Cardiac fibroblast (primary cell): ENCODE measurements at places on chromosomes 3 and 15.
A peak's percentile ranks its signal among the peaks of the same experiment; 100 is the strongest.

DNA sequence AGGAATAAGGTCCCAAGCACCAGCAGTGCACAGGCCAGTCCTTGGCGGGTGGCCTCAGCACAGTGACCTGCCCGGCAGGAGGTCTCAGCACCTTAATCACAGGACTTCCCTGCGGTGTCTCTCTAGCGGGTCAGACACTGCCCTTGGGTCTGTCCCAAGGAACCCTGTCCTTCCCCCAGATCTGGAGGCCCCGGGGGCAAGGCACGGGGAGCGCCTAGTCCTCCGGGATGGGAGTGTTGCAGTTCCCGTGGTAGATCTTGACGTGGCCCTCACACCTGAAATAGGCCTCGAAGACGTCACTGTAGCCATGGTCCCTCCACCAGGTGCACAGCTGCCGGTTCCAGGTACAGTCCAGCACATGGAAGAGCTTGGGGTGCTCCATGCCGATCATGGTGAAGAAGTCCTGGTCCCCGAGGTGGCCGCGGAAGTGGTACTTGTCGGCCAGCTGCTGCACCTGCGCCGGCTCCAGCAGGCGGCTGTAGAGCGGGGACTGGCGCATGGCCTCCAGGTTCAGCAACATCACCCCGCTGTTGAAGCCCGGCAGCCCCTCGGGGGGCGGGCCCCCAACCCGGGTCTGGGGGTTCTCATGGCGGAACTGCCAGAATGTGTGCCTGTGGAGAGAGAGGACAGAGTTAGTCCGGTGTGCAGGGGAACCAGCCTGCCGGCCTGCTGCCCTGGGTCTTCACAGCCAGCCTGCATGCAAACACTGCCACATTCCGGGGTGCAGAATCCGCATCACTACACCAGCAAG lies 201.3 kb downstream of the XXYLT1 start:
- no peak for DNase-seq

DNA sequence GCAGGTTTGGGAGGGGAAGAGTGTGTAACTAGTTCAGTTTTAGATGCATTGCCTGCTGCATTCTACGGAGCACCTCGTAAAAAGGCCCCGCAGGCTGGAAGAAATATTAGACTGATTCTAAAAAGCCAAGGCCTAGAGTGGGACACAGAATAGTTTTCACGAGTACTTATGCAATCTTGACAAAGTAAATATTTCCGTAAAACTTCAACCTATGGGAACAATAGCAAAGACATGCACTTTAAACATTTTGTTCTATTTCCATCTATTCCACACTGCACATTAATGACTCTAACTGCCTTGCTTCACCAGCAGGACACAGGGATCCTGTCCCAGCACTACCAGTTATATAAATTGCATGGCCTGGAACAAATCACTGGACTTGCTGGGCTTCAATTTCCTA lies 260.0 kb downstream of the FOXP1 start:
- DNase-seq: no peak

GRCh38 chr3:112814266-112814665 lies 32.4 kb downstream of the CD200R1L start:
- peak; percentile 93 for DNase-seq

- DNase-seq: peak; percentile 51
Measured at GRCh38 chr3:104460477-104461406, 906.0 kb upstream of the ALCAM start.

DNA sequence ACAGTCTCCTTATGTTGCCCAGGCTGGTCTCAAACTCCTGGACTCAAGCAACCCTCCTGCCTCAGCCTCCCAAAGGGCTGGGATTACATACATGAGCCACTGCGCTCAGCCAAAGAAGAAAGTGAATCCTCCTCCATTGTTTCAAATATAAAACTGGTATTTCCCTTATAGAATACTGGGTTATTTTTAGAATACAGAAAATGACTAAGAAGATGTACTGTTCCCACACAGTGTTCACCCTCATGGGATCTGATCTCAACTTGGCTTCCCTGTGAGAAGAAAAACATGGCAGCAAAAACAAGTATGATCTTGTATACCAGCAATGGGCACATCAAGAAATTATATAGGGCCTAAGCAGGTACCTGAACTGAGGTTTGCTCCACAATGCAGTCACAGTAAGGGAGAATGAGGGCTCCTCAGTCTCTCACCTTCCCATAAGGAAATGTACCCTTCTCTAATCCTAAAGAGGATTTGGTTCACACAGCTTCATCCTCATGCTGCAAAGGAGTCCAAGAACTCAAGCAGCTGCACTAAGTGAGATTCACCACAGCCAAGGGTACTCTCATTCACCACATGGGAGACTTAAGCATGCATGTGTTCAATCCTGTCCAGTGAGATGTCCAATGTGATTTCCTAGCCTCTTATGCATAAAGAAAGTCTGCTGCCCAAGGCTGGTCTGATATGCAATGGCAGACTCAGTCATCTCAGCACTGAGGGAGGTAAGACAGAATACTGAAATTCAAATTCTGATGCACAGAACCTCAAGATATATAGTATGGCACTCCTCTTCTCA lies 25.8 kb downstream of the USP4 start:
- DNase-seq: peak; percentile 33
